Stimulated activated CD4-positive, alpha-beta T cell treated with anti-CD3 and anti-CD28 coated beads, Interleukin-1b, Interleukin-23, amount 100 ng/mL, for 1 hour (primary cell): ENCODE measurements at places on chromosomes 7 and 10.

DNA sequence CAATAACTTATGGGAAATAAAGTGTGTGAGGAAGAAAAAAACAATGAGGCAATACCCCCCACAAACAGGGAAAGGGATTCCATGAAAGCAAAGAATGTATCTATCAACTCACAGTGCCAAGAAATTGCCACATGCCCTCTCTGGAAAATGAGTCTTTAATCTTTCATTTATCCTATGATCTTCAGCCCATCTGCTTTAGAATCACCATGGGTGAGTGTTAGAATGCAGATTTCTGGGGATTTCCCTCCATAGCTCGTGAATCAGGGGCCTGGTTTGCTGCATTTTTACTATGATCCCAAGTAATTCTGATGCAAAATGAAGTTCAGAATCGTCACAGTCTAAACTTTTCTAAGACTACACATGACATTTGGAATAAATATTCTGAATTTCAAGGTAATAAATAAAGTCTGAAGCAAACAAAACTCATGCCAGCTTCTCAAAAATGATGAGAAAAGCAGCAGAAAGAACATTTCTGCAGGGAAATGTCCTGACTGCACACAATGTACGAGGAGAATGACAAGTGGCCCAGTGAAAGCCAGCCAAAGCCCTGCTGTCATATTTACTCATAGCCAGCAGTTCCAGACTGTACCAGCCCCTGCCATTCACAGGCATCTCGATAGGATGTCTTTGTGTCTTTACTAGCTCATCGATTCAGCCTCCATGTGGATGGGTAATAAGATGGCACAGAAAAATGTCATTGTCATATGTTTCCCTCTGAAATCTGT lies 167.1 kb downstream of the ELMO1 start:
- no peak for DNase-seq

GRCh38 chr10:51654918-51655317 lies 44.5 kb downstream of the CSTF2T start:
- DNase-seq, result no peak

DNA sequence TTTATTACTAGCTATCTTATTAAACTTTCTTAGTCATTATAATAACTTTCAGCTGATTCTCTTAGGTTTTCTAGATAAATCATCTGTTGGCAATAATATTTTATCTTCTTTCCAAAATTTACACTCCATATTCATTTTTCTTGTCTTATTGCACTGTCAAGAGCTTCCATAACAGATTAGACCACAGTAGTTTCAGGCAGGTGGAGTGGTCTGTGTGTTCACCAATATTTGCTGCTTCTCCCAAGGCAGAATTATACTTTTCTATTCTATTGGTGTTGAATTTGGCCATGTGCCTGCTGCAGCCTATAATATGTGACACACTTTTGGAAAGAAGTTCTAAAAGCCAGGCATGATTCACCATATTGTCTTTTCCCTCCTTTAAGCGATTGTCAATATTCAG lies 422.8 kb downstream of the GATA3 start:
- no peak for DNase-seq

DNA sequence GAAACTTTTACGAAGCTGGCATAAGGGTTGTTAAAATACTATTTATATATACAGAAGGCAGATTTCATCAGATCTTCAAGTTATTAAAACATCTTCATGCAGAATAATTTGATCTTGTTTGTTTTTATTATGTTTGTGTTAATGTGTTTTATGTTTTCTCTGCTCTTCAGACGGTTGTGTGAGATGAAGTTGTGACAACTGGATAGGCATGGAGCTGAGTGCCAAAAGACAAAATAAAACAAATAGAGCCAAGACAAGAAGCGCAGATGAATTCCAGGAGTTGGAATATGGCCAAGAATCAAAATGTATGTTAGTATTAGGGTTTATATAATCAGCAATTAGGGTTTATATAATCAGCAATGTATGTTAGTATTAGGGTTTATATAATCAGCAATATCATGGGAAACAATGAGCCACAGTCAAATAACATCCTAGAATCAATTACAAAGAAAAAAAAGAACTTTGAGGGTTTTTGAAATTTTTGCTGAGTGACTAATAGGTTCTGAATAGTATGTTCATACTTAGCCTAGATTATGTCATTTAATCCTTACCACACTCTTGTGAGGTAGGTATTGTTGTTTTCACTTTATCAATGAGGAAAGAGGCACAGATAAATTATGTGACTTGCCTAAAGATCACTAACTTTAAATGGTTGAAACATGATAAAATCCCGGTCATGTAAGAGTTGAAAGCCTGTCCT lies 488.0 kb upstream of the STEAP1 start:
- no peak for DNase-seq

DNA sequence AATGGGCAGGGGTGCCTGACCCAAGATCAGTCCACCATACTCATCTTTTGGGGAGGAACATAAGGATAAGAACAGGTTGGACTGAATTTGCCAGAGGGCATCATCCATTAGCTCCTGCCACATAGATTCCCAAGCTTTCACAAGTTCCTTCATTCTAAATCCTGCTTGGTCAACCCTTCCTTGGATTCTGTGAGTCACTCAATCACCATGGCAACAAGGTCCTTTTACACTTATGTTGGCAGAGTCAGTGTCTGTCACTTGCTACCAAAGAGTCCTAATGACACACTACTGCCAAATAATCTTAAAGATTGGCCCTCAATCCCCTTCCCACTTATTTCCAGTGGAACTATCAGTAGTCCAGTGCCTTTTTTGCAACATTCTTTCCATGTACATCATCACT lies 5.0 kb upstream of the LGI1 start:
- DNase-seq, result no peak
